Suppressor macrophage (primary cell): ENCODE measurements at places on chromosomes 1 and 21.

- DNase-seq = peak; percentile 31
Measured at GRCh38 chr1:212529211-212529741, 79.3 kb upstream of the ATF3 start.

DNA sequence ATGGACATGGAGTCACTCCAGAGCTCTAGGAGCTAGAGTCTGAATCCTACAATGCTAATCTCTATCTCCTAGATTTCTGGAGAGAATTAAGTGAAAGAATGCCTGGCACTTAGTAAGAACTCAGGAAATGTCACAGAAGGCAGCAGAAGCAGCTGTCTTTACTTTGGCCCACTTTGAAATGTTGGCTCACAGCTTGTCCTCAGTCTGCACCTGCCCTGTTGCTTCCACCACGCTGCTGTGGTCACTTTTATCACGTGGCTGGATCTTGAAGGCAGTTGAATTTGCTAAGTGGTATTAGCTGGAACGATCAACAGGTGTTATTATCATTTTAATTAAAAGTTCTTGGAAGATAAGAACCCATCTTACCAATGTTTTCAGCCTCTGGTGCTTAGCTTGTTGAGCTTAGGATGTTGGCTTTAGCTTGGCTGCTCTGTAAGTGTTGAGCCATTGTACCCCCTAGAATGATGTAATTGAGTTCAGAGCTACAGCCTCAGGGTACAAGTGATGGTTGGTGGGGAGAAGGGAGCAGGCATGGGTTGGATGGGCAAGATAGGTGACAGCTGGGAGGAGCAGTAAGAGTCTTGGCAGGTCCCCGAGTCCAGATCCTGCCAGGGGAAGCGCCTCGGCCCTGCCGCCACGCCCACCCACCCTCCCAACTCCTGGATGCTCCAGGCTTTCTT, 41.9 kb upstream of the EPS8L3 start:
- no peak for DNase-seq

DNA sequence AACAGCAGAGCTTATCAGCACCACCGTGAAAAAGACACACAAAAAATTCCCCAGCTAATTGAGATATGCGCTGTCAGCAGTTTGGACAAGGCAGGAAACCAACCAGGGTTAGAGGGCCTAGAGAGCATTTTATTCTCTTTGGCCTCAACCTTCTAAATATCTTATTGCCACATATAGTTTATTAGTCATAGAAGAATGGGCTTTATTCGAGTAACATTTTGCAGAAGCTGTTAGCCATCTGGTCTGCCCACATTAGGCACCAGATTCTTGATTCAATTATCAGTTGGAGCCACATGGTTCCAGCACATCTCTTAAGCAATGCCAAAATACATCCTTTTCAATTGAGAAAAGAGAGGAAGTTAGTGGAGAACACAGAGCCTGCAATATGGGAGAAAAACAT, 109.9 kb upstream of the CXADR start:
- peak; percentile 76 for DNase-seq

DNA sequence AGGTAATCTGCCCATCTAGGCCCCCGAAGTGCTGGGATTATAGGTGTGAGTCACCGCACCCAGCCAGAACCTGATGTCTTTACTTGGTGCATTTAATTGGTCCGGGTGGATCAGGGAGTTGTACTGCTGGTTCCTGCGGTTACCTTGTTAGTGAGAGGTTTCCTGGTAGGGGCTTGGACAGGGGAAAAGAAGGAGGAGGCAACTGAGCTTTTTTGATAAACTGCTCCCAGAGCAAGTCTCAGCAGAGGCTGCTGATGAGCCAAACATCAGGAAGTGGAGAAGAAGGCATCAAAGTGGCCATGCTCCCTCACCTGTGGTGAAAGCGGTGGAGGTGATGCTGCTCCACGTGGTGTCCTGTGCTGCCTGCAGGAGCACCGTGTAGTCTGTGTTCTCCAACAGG, 161.5 kb upstream of the KIAA0040 start:
- DNase-seq = no peak

- DNase-seq = peak; percentile 58
Measured at GRCh38 chr1:114274621-114275317, 121.1 kb upstream of the SYT6 start.

DNA sequence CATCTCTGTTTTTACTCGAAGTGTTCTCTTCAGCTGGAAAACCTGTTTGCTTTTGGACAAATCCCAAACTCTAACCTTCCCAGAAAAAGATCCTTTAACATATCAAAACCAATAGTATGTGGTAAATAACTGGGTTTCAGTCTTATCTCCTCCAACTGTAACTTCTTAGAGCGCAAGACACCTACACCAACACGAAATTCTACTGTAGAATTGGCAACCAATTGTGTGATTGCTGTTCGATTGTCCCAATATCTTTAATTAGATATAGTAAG, 5.8 kb upstream of the MPZL1 start:
- no peak for DNase-seq
